LNCaP clone FGC (cell line): ENCODE measurements at places on chromosomes 2 and 18.

DNA sequence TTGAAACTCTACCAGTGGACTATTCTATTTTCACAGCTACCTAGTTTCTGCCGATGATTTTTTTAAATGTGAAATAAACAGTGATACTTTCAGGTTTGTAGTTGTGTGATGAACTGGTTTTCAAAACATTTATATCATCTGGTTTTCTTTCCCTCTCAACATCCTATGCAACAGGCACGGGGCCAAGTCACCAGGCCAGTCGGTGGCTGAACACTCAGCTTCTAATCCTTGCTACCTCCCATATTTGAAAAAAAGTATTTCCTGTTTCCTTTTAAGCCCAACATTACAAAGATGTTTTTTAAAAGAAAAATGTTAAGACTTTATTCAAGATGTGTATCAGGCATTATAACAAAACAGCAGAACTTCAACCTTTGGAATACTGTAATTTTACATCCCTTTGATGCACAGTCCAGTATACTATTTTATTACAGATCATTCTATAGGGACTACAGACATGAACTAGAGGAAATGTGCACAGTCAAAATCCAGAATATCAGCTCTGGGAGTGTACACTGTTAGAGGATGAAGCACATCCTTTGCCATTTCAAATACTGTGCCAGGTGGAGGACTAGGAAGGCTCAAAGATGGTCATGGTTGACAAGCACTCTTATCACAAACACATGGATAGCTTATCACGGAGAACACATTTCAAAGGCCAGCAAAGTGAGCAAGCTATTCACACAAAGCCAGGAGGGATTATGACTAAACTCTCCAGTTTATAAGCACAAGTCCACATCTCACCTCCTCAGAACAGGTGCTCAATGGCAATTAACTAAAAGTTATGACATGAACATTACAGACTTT is 14.6 kb downstream of the MRPL35 start:
- no peak for DNase-seq

DNA sequence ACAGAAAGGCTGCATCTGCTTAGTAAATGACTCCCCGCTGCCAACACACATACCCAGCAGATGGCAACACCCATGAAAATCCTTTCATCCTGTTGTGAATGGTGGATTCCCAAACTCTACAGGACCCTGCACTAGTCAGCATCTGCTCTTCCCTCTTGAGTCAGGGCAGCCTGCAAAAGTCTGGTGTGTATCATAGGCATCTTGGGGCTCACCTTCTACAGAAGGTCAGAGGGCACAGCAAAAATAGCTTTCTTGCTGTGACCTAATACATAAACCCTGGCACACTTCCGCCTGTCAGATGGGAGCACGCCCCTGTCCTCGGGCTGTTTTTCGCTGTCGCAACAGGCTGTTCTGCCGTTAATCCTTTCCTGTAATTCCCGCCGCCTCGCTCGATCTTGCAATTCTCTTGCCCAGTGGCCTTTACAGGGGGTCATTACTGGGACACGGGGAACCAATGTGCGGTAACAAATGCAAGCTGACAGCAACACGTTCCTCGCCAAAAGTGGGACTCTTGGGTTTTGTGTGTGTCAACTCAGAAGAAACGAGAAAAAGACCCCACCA is 19.9 kb upstream of the SCYGR1 start:
- DNase-seq, result no peak

GRCh38 chr18:39574897-39575296 is 2009.3 kb upstream of the CELF4 start:
- no peak for DNase-seq

- DNase-seq, result no peak
These were observed 808.1 kb downstream of the DCC start for GRCh38 chr18:53148123-53148522.

DNA sequence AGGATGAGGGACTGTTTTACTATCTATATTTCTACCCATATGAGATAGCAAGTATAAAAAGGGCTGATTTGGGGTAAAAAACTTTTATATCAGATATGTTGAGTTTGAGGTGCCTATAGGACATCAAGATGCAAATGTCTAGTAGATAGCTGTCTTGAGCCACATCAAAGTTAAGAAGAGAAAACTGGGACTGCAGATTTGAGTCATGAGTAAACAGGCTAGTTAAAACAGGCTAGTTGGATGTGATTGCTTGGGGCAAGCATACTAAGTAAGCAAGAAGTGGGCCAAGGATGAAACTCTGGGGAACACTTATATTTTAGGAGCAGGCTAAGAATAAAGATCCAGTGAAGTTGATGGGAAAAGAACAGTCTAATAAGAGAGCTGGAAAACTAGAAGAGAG is 2.8 kb upstream of the SCRN3 start:
- no peak for DNase-seq

GRCh38 chr2:38462121-38462661 is 85.1 kb upstream of the ATL2 start:
- DNase-seq, result no peak

DNA sequence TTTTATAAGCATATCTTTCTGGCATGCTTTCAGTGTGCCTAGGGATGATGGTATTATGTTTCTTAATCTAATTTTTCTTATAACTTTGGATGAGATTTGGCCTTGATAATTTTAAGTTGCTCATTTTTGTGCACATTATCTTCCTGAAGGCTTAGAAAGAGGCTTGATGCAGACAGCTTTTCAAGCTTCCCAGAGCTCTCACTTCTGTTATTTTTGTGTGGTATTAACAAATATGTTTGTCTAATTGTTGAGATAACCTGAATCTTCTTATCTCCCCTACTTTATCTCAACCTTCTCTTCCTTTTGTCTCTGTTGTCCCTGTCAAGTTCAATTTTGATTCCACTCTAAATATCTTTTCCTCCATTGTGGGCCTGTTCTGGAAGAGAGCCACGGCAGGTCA is 113.2 kb upstream of the LRRTM1 start:
- no peak for DNase-seq
